Stimulated activated CD8-positive, alpha-beta memory T cell treated with anti-CD3 and anti-CD28 coated beads, Interleukin-2, amount 100 ng/mL, for 1 hour (primary cell): ENCODE measurements at places on chromosomes 4 and X.

GRCh38 chr4:113869743-113870375 lies 108.3 kb upstream of the CAMK2D start:
- peak; percentile 4 for DNase-seq

GRCh38 chr4:149245333-149245732 lies 570.3 kb downstream of the IQCM start:
- DNase-seq = no peak

GRCh38 chrX:138931212-138931611 lies 219.7 kb upstream of the FGF13 start:
- DNase-seq = no peak

GRCh38 chr4:48215977-48216376 lies 53.7 kb downstream of the TEC start:
- no peak for DNase-seq

DNA sequence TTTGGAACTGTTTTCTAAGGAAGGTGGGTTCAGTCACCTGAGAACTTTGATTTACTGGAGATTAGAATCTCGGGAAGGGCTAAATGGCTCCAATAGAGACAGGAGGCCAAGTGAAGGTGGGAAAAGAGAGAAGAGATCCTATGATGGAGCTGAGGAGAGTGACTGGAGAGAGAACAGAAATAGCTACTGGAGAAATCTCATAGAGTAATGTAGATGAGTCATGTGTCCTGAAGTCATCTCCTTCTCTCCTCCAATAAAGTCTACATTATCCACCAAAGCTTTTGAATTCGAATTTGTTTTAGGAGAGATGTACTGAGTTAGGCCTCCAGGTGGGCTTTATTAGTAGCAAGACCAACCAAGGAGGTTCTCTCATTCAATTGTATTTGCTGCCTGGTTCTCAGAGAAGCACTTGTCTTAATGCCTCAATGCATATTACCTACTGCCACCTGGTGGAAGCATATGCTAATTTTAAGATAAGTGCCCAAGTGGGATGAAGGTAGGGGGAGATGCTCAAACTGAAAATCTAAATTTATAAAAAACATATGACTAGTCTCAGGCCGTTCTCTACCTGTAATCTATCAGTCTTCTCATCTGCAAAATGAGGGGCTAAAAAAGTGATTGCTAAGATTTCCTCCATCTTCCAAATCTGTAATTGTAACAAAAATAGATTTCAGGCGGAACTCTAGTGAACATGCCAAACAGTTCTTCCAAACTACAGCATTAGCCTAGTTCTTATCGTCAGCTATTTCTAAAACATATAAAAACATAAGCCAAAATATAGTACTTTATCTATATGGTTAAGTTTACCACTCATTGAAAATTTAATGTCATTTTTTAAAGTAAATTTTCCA lies 24.4 kb downstream of the TXK start:
- DNase-seq = no peak

- no peak for DNase-seq
These were observed 55.6 kb upstream of the LSM6 start for GRCh38 chr4:146119845-146120404.
